ENCODE measurements at places on chromosomes 2 and 18.

GRCh38 chr18:26436176-26437051 lies 111.9 kb downstream of the KCTD1 start:
- no peak for DNase-seq

GRCh38 chr2:6771634-6772611 lies 93.8 kb downstream of the CMPK2 start:
- DNase-seq: no peak

GRCh38 chr2:204863336-204863735 lies 318.1 kb downstream of the PARD3B start:
- no peak for DNase-seq

- DNase-seq: no peak
Measured at GRCh38 chr2:74447230-74447999, 5.7 kb upstream of the RTKN start.

DNA sequence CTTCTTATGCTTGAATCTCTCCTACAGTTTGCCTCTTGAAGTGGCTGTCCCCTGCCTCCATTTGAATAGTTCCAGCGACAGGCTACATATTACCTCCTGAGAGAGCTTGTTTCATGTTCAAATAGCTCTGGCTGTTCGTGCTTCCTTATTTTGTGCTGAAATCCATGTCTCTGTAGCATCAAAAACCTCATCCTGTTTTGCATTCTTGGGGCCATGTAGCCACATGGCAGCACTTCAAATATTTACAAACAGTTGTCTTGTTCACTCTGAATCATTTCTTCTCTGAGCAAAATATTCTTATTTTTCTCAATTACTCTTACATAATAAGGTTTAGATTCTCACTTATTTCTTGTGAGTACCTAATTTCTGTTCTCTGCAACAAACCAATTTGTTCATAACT lies 1243.1 kb upstream of the NXPH2 start:
- DNase-seq: no peak

DNA sequence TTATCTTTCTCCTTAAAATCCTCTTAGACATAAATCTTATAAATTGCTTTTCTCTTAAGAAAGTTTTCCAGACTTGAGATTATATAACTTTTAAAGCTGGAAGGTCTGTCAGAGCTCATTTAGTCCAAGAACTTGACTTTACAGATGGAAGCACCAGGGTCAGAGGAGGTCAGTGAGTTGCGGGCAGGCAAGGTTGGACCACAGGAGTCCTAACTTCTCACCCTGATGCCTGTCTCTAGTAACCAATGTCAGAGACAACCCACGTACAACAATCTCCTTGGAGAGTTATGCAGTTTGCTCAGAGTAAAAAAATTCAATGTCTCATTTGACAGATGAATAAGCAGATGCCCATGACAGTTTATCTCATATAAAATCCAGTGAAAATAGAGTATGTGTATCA lies 203.9 kb downstream of the DLGAP1 start:
- DNase-seq: no peak

DNA sequence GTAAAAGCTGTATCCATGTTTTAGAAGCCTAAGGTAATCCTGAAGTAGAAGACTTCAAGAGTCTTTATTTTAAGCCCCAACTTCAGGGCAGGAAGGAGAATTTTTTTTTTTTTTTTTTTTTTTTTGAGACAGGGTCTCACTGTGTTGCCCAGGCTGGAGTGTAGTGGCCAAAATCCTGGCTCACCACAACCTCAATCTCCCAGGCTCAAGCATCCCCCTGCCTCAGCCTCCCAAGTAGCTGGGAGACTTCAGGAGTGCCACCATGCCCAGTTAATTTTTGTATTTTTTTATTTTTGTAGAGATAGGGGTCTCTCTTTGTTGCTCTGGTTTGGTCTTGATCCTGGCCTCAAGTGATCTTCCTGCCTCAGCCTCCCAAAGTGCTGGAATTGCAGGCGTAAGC lies 3.3 kb upstream of the RNF152 start:
- no peak for DNase-seq

Data from CD8-positive, alpha-beta T cell (primary cell).